Lung (tissue), 17 donors: ENCODE measurements at places on chromosomes 5 and 9. TPM values are rescaled to one million over a fixed set of nuclear protein-coding genes. Genes with fewer than 3 reads are reported as not detected.

Gene LSM11
- 0.93 TPM for polyA plus RNA-seq

- DNase-seq: no peak
Observed at GRCh38 chr9:87375397-87376073, 122.1 kb upstream of the DAPK1 start.

DNA sequence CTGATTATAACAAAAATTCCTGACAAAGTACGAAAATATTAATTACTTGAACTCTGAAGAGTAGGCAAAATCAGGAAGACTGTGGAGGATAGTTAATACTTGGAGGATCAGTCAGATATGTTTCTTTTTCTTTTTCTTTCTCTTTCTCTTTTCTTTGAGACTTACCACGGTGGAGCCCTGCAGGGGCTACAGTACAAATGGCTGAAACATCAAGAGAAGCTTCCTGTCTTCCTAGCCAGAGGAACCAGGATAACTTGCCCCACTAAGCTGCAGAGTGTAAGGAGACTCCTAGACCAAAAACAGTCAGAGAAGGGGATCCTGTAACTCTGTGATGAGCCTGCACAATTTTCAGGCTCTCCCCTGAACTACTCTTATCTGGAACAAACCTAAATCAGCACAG, 324.6 kb upstream of the TYRP1 start:
- DNase-seq: no peak

- DNase-seq: no peak
Observed at GRCh38 chr5:62575066-62575465, 3.6 kb upstream of the LRRC70 start.

DNA sequence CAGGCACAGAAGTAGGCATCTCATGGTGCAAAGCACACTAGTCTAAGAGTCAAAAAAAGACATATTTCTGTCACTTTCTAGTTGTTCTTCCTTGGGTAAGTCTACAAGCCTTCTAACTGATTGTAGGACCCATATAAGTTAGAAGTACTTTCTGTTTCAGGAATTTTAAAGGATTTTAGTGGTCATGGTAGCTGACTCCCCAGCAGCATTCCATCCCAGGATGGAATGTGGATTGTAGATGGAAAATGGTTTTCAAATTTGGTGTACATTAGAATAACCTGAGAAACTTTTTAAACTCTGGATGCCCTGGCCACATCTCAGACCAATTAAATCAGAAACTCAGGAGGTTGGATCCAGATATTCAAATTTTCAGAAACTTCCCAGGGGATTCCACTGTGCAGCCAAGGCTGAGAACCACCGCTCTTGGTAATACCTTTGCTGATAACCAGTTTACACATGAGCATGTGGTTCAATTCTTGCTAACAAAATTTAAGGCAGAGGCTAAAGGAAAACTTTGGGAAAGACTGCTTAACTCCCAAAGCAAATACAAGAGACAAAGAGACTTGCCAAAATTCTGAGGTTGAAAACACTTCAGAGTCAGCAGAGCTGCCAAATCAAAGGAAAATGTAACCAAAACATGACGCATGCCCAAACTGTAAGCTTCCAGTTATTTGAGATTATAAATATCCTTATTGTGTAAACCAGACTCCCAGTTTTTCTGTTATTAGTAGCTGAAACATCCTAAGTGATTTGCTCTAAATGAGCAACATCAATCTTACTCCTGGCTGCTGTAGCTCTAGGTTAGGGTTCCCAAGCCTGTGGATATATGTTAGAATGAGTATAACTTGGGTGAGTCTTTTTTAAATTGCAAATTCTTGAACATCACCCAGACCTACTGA, 145.4 kb upstream of the MTAP start:
- no peak for DNase-seq

GRCh38 chr5:166772770-166773169, 1518.7 kb upstream of the WWC1 start:
- no peak for DNase-seq

Gene GNA14
- 9.8 TPM for polyA plus RNA-seq

Gene UBAC1
- 37.8 TPM for polyA plus RNA-seq

GRCh38 chr5:13664377-13664776, 280.1 kb downstream of the DNAH5 start:
- no peak for DNase-seq

Gene MYOZ3
- 0.39 TPM for polyA plus RNA-seq
